ENCODE measurements at places on chromosomes 1 and 21.
A peak's percentile ranks its signal among the peaks of the same experiment; 100 is the strongest.

- DNase-seq, result no peak
Observed at GRCh38 chr1:73674945-73675561, 522.9 kb downstream of the LRRIQ3 start.

DNA sequence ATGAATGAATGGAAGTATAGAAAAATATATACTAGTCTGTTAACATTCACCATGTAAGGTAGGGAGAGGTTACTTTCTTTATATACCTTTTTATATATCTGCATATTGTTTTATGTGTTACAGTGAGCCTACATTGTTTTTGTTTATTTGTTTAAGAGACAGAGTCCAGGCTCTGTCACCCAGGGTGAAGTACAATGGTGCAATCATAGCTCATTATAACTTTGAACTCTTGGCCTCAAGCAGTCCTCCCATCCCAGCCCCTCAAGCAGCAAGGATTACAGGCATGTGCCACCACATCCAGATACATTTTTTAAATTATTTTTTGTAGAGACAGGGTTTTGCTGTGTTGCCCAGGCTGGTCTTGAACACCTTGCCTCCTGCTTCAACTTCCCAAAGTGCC, 7.4 kb upstream of the SCYL3 start:
- DNase-seq, result no peak

GRCh38 chr1:2603521-2604155, 17.1 kb downstream of the PRXL2B start:
- DNase-seq, result no peak

GRCh38 chr1:9784508-9785133, 39.1 kb downstream of the CLSTN1 start:
- peak; percentile 79 for DNase-seq

GRCh38 chr1:244603498-244603897, 49.4 kb upstream of the DESI2 start:
- DNase-seq, result no peak

DNA sequence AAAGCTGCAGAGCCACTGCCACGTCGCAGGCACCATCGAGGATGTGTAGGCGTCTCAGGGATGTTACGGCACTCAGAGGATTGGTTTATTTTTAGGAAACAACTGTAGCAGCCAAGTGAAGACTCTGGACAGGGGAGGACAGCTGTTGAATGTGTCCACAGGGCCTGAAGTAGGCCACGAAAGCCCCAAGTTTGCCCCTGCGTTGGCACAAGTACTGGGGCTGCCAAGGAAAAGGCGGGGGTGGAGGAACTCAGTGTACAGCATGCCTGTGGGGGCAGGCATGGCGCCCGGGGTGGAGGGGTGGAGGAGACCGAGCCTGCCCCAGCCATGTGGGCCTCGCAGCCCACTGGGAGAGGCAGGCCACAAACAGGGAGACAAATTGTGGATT, 89.7 kb downstream of the ADARB1 start:
- no peak for DNase-seq

- DNase-seq, result no peak
Observed at GRCh38 chr1:79688932-79689331, 682.4 kb upstream of the ADGRL4 start.

GRCh38 chr1:230753586-230754251, 6.5 kb downstream of the CAPN9 start:
- DNase-seq, result no peak

- no peak for DNase-seq
Observed at GRCh38 chr1:227899820-227900449, 47.8 kb downstream of the WNT9A start.

DNA sequence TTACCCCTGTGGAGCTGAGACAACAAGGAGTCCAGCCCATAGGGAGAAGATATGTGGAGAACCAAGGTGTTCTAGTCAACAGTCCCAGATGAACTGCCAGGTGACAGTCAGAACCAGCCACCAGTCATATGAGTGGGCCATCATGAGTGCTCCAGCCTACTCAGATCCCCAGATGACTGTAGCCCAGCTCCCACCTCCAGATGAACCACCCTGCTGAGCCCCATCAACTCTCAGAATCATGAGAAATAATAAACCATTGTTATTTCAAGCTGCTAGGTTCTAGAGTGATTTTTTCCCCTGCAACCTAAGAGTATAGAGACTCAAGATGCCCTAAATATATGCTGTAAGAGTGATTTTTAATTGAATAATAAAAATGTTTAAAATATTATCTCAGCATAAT, 444.2 kb downstream of the GPATCH2 start:
- DNase-seq, result no peak

- DNase-seq, result no peak
Observed at GRCh38 chr1:116125758-116126157, 14.6 kb downstream of the MAB21L3 start.

GRCh38 chr1:24575905-24576587, 20.2 kb downstream of the NCMAP start:
- no peak for DNase-seq

- DNase-seq, result no peak
Observed at GRCh38 chr1:119080586-119080985, 59.9 kb downstream of the WARS2 start.

GRCh38 chr1:48776393-48777218, at the start of gene BEND5:
TSS of gene BEND5 (minus strand) at chr1:48776891. CDS start at chr1:48776831, 60 bp downstream.
- DNase-seq, result no peak

DNA sequence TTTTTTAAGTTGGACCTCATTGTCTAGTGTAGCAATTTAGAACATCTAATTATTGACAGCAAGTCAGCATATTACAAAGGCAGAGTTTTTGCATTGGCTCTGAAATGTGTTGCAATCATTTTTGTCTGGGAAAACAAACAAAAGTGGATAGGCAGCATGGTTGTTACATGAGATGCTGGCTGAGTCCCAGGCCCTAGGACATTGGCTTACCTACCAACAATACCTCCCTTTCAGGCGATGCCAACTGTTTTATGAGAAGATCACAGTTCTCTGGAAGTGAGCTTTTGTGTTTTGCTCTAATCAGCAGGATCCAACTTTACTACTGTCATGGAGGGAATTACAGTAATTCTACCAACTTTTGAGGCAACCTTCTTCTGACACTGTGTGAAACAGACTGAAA, 71.5 kb upstream of the CXADR start:
- DNase-seq, result no peak

DNA sequence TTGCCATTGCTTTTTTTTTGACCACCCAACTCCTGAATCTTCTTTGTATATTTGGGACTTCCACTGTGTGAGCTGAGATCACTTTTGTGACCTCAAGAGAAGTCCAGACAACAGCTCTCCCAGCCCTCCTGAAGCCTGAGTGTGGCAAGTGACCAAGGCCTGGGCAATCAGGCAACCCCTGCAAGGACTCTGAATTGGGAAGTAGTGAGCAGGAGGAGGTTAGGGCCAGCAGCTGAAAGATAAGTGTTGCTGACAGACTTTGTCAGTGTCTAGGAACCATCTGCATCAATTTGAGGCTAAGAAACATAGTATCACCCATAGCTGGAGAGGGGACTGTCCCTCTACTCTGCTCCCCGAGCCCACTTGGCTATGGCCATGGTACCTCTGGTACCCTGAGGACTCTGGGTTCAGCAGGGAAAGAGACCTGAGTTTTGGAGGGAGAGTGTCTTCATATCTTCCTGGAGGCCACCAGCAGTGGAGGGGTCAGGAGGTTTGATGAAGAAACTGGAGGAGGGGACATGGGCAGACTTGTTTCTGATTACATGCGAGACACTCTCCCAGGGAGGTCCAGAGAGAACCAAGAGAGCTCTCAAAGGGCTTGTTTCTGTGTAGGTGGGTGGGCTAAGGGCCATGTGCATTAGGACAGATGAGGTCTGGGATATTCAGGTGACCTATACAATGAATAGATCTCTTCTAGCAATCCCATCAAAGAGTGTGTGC, 147.0 kb upstream of the DNAH14 start:
- DNase-seq, result no peak

DNA sequence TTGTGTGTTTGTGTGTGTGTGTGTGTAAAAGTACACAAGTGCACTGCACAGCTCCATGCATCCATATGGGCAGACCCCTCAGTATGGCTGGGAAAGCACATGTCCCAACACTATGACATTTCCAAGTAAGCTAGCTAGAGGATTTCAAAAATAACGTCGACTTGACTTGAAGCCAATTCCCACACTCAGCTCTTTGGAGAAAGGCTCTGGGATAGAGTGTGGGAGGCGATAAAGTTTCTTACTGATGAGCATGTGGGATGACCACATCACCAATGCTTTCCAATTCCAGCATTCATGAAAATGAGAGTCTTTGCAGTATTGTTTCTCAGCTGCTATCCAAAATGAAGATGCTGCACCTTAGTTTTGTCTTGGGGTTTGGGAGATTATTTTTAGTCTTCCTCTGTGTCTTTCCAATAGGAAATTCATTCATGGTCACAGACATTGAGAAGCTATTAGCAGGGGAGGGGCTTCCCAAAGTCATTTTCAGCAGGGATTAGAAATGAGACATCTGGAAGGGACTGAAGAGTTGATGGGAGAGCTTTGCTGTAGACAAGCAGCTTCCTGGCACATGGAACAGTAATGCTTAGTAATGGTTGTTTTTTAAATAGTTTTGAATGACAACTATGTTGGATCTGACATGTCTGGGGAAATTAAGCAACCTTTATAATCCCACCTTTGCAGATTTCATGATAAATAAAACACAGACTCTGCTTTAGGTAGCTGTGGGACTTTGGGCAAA, 143.5 kb downstream of the ASTN1 start:
- no peak for DNase-seq
